ENCODE measurements at places on chromosomes 12 and 14.
A peak's percentile ranks its signal among the peaks of the same experiment; 100 is the strongest.

DNA sequence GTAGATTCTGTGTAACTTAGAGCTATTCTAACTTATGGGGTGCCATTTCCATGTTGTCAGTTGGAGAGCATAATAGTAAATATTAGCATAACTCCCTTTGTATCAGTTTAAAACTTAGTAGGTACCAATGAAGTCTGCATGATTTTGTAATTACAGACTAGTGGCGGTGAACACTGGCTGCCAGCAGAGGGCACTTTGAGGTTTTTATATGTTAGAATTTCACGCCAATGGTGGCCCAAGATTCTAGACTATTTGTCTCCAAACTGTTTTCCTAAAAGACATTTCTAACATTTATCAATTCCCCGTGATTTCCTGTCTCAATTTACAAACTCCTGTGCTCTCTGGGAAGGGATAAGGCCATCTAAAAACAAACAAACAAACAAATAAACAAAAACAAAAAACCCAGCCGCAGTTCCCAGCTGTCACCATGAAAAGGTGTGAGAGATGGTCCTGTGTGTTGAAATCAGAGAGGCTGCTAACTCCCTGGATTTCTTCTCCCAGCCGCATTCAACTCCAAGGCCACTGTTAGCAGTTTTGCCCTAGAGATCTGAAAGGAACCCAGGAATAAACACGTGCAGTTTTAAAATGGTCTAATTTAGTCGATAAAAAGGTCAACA lies 57.6 kb downstream of the BRMS1L start:
- DNase-seq: no peak

- no peak for DNase-seq
These were observed 6.3 kb downstream of the CDCA4 start for GRCh38 chr14:105014631-105015030.

- peak; percentile 7 for DNase-seq
These were observed 163.6 kb upstream of the PLEKHG7 start for GRCh38 chr12:92539110-92539749.

DNA sequence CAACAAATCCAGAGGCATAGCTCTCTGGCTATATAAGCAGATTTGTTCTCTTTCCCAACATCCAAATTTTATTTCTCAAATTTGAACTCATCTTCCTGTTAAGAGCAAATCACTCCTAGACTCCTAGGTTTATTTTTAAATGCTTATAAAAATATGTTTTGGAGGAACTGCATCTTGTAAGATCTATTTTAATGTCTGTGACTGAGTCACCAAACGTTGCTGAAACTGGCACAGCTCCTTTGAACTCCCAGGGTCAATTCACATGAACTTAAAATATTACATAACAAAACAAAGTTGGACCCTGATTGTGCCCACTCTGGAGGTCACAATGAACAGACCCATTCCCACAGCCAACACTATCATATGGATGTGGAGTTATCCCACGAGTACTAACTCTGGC lies 23.9 kb downstream of the ANAPC7 start:
- no peak for DNase-seq

DNA sequence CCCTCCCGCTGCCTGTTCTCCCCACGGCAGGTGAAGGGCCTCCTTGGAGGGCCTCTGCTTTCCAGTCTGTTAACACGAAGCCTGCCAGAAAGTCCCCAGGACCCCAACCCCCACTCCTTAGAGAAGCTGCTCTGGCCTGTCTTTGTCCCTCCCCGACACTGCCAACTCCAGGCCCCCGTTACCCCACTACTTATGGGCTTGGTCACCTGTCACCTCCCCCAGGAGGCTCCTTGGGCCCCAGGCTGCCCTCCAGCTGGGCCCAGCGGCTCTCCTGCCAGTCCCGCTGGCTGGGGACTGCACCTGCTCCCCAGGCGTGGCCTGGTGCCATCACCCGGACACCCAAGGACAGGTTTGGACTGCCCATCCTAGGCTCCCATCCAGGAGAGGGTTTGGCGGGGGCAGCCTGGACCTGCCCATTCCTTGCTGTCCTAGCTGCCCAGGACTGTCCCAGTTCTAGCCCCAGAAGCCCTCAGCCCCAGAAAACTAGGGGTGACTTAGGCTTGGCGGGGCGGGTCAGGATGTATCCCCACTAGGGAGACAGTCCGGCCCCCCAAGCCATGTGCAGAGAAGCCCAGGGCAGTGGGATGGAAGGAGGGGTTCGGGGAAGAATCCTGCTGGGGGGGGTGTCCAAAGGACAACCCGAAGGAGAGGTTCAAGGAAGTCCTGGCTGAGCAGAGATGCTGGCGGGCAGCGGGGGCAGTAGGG lies 155.7 kb upstream of the C14orf180 start:
- DNase-seq: no peak

GRCh38 chr12:119902084-119902509 lies 25.0 kb upstream of the CIT start:
- DNase-seq: peak; percentile 44

DNA sequence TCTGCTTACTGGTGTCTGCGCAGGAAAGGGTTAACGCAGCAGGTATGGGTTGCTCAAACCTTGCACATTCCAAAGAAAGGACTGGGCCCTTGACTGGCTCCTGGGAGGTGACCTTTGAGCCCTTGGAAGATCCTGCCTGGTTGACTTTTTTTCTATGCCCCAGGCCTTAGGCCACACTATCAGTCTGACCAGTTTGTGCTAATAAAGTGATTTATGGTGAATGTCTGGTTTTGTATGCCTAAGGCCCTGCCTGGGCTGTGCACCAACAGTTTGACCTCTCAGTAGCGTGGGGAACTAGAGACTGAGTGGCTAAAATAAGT lies 61.4 kb upstream of the SCN8A start:
- DNase-seq: no peak

GRCh38 chr12:122813310-122813713 lies 21.9 kb upstream of the HIP1R start:
- DNase-seq: no peak

Measured in smooth muscle cell of the brain vasculature (primary cell).